Cortex of kidney (tissue), 1 donor: ENCODE measurements at places on chromosomes 3 and 15.

DNA sequence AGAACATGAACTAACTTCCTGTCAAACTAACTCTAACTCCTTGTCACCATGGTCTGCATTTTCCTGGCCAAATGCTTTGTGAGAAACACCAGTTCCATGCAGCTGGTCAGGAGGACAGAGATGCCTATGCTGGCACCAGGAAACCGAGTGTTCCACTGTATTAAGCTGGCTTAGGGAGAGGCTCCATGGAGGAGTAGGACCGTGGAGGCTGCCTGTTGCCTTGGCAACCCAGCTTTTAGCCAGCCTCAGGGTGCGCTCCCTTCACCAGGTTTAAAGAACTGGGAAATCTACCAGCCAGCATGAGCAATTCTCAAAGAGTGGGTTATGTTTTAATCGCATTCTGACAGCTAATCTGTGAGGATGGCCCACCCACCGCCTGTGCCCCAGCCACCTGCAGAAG is 394.1 kb downstream of the OCA2 start:
- no peak for DNase-seq

DNA sequence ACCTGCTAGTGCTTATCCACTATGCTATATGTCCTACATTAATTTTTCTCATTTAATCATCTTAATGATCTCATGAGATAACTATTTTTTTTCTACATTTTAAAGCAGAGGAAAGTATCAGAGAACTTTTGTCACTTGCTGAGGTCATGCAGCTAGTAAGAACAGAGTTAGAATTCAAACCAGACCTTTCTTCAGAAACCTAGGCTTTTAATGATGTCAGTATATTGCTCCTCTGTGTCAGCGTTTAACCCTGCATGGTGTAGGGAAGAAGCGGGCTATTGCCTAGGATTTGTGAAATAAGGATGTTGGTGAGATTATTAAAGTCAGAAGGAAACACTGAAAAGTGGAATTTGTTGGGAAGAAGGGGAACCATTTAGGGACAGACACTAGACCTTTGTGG is 121.2 kb downstream of the AKAP13 start:
- DNase-seq, result no peak

DNA sequence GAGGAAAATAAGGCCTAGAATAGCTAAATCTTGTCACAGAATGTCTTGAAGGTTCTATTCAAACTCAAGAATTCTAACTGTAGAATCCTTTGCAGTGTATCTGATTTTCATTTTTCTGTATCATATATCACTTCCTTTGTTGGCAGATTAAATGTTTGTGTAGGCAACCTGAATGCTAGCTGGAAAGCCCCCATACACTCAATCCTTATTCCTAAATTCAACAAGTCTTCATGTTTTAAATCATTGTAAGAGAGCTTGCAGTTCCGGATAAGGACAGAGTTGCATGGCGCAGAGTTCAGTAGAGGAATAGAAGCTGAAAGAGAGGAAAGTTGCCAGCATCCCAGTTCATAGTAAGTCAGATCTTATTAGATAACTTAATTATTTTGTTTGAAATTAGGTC is 242.0 kb upstream of the SEMA6D start:
- DNase-seq, result no peak

GRCh38 chr3:183896610-183897009 is 11.9 kb upstream of the PARL start:
- no peak for DNase-seq

DNA sequence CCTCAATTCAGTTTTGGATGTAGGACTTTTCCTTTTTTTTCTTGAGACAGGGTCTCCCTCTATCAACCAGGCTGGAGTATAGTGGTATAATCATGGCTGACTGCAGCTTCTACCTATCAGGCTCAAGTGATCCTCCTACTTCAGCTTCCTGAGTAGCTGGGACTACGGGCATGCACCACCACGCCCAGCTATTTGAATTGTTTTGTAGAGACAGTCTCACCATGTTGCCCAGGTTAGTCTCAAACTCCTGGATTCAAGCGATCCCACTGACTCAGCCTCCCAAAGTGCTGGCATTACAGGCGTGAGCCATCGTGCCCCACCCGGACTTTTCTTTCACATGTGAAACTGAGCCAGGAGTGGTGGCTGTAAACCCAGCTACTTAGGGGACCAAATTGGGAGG is 3.5 kb downstream of the RNU5B-1 start:
- no peak for DNase-seq

DNA sequence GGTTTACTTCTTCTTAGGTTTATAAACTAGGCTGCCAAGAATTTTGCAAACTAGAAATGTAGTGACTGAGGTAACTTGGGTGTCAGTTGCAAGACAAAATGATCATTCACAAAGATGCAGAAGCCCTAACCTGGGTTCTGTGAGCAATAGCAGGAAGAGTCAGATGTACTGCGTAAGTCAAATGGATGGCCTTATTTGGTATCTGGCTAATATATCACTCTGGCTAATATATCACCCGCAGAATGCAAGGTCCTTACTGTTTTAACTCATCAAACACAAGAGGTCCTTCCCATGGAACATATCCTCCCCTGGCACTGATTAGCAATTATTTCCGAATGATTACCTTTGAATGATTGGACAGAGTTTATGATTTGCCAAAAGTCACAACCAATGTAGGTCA is 37.4 kb downstream of the RBMS3 start:
- DNase-seq, result no peak

DNA sequence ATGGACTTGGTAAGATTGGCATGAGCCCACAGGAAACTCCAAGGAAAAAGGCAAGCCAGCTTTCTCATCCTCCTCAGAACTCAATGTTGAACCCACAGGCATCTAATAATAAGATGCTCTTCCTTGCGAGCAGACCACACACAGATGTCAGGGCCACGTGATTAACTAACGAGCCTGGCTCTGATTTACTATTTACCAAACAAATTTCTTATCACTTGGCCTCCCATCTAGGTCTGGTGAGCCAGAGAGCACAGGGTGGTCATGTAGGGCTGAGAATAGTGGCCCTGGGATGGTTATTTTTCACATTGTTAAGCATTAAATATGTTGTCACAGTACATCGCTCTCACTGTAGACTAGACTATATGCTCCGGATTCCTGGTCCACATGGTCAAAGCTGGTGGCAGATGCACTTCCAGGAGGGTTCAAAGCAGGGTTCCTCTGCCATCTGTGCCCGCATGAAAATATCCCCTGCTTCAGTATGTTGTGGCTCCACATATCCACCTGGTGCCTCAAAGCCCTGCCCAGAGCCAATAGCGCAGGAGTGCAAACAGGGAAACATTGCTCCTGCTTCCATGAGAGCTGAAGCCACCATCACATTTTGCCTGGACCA is 472.5 kb upstream of the WNT5A start:
- DNase-seq, result no peak

DNA sequence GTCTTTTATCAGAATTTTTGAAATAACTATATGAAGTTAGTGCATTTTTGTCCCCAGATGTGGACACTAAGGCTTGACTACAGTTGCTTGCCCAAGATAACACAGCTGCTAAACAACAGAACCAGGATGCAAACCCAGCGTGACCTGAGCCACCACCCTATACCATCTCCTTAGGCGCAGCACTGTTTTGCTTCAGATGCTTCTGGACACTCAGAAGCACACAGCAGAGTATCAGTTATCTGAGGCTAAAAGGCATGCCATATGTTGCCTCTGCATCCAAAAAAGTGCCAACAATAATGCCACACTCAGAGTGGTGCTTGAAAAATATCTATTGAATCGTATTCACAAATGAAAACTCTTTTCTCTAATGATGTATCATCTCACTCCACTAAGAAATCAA is 24.5 kb downstream of the KCNMB2 start:
- DNase-seq, result no peak

GRCh38 chr3:124780761-124781475 is 50.7 kb downstream of the UMPS start:
- no peak for DNase-seq
